ENCODE measurements at places on chromosomes 11 and 22.

- DNase-seq: peak; percentile 70
These were observed 10.4 kb downstream of the SPATA19 start for GRCh38 chr11:133834682-133835592.

GRCh38 chr11:65806979-65807378, 20.1 kb downstream of the OVOL1 start:
- no peak for DNase-seq

DNA sequence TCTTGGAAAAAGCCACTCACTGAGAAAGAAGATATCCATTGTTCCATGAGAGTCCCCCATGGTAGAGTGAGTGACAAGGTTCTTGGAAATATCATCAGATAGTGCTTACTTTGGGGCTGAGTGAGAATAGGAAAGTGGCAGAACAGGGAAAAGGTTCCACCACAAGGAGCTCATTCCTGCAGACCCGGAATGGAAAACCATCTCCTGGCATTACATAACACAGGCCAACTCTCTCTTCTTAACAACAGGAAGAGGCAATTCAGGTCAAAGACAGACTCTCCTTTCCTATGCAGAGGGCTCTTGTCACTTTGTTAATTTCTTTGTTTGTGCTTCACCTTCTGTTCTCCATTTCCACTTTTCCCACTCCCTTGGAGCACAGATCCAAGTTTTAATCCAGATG, 259.7 kb downstream of the KIRREL3 start:
- DNase-seq: no peak

- DNase-seq: no peak
These were observed 2.0 kb upstream of the NLRX1 start for GRCh38 chr11:119166368-119167076.

- no peak for DNase-seq
These were observed 440.3 kb downstream of the ETS1 start for GRCh38 chr11:128146926-128147605.

GRCh38 chr11:112649856-112650255, 311.4 kb upstream of the NCAM1 start:
- no peak for DNase-seq

DNA sequence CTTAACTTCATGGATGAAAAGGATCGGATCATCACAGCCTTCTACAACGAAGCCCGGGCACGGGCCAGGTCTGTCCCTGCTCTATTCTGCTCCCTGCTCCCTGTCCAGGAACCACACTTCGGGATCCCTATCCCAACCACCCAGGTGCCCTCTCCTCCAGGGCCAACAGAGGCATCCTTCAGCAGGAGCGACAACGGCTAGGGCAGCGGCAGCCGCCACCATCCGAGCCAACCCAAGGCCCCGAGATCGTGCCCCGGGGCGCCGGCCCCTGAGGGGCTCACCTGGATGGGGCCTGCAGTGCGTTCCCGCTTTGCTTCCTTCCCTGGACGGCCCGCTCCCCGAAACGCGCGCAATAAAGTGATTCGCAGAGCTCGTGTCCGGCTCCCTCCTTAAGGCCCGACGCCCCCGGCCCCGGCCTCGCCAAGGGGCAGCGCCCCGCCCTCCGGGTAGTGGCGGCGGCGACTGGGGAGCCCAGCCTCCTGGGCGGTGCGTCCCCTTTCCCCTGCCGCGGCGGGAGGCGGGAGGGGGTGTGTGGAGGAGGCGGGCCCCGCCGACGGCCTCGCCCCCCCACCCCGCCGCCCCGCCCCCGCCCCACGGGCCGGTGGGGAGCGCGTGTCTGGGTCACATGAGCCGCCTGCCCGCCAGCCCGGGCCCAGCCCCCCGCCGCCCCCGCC, at the start of gene VEGFB:
VEGFB (plus strand) TSS at position 672 of the 674 bp plus-strand sequence. CDS start 250 bp downstream, outside the sequence.
- peak; percentile 82 for DNase-seq

- DNase-seq: no peak
These were observed 5.0 kb downstream of the UQCR10 start for GRCh38 chr22:29772170-29772641.

- no peak for DNase-seq
These were observed 29.9 kb downstream of the MICAL2 start for GRCh38 chr11:12140186-12140793.

GRCh38 chr11:69066122-69067112, 17.7 kb downstream of the TPCN2 start:
- no peak for DNase-seq

DNA sequence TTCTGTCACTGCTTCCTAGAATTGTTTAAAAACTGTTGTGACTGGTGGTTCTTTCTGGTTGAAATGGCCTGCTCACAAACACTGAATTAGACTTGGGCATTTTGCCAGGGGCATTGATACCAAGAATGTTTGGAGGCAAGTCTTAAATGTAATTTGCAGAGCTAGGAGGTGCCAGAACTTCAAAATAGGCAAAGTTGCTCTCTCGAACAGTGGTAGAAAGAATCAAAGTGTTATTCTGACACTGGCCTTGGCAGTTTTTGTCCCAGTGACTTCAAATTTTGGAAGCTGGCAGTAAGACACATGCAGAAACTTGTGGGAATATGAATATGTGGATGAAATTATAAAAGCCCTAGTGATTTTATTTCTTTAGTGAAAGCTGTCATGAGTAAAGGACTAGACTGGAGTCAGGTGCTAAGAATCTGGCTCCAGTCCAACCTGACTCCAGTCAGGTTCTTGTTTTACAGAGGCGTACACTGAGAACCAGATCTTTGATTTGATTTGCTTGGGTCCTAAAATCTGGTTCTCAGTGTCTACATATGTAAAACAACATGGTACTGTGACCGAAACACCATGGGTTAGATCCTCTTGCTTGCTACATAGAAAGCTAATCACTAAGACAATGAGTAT, 20.9 kb downstream of the SVIP start:
- DNase-seq: no peak

DNA sequence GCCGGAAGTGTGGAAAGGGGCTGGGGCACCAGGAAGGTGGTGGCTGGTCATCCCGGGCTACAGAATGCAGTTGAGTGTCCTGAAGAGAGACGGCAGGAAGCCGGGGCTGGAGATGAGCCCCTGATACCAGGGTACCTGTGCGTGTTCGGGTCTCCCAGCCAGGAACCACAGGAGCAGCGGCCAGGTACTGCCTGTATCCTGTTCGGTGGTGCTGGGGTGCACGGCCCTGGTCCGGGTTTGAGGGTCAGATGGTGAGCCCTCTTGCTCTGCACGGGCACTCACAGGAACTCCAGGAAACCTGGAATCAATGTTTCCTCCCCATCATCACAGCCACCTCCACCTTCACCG, 253.1 kb upstream of the B3GAT1 start:
- DNase-seq: peak; percentile 28

DNA sequence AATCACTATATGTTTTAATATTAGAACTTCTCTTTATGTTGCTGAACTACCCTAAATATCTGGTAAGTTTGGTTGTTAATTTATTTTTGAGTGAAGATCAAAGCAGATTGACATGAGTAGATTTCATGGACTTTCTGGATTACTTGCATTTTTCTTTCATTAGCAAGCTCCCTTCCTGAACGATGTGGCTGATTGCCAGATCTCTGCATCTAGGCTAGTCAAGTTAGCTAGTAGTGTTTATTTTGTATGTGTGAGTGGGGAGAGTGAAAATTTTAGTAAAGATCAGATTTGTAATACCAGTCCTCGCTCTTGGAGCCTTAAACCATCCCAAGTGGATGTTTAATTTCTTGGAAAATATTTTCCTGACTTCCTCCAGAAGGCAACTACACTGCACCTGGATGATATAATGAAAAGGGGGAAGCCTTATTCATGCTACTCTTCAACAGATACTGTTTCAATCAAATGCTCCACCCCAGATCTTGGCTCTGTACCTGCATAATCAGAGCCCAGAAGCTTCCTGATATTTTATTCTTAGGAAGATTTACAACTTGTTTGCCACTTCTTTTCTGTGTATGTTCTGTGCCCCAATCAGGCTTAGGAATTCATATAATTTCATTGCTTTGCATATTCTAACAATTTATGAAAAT, 143.2 kb upstream of the GRIA4 start:
- no peak for DNase-seq

- DNase-seq: no peak
These were observed 26.7 kb downstream of the WEE1 start for GRCh38 chr11:9600166-9600565.

DNA sequence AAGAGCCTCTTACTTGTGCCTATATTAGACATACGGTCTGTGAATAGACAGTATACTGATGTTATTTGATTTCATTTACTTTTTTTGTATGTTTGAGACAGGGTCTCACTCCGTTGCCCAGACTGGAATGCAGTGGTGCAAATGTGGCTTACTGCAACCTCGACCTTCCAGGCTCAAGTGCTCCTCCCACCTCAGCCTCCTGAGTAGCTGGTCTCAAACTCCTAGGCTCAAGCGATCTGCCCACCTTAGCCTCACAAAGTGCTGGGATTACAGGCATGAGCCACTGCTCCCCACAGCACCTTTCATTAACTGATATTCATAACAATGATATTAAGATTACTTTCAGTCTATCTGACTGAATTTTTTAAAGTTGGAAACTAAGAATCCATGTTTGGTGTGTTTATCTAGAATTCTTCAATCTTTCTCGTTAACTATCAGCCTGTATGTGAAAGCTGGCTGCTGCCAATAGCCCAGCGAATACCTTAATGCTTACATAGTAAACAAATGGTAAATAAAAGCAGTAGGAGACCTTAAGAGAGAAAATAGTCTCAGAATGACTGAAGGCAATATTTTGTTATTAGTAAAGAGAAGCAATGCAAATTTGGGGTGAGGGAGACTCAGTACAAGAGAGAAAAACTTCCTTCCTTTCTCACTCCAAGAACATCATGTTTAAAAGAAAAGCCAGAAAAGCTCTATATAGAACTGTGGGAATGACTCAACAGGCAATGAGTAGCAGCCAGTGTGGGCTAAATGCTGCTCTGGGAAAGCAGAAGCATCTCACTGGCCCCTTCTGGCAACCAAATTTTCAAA, 101.9 kb downstream of the MRTFA start:
- no peak for DNase-seq

DNA sequence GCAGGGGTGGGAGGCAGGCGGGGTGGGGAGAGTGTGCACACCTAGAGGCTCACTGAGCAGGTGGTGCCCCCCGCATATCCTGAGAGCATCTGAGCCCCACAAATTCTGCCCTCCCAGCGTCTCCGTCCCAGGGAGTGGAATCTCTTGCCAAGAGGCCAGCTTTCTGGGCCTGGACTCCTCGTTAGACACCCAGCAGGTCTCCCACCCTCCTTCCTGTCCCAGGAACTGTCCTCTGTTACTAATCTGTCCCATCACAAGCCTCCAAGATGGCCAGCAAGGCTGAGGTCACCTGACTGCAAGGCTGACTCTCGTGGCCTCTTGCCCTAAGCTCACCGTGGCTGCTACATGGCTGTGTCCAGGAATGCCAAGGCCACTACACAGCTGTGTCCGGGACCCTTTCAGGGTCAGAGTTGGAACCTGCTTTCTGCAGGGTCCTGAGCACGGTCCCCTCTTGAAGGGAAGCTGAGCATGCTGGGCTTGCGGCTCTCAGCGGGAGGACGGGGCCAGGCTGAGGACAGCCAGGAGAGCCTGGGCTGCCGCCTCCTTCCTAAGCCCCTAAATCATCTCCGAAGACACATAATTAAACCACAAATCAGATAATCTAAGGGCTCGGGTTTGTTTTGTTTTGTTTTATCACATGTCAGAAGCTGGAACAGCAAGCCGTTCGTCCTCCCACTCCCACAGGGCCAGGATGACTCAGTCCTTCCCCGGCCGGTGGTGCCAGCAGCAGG, 1327.3 kb downstream of the TBC1D22A start:
- DNase-seq: no peak

GRCh38 chr22:31488346-31488883, 1.2 kb downstream of the EIF4ENIF1 start:
- no peak for DNase-seq

- no peak for DNase-seq
These were observed 20.3 kb upstream of the MALAT1 start for GRCh38 chr11:65478388-65479183.

DNA sequence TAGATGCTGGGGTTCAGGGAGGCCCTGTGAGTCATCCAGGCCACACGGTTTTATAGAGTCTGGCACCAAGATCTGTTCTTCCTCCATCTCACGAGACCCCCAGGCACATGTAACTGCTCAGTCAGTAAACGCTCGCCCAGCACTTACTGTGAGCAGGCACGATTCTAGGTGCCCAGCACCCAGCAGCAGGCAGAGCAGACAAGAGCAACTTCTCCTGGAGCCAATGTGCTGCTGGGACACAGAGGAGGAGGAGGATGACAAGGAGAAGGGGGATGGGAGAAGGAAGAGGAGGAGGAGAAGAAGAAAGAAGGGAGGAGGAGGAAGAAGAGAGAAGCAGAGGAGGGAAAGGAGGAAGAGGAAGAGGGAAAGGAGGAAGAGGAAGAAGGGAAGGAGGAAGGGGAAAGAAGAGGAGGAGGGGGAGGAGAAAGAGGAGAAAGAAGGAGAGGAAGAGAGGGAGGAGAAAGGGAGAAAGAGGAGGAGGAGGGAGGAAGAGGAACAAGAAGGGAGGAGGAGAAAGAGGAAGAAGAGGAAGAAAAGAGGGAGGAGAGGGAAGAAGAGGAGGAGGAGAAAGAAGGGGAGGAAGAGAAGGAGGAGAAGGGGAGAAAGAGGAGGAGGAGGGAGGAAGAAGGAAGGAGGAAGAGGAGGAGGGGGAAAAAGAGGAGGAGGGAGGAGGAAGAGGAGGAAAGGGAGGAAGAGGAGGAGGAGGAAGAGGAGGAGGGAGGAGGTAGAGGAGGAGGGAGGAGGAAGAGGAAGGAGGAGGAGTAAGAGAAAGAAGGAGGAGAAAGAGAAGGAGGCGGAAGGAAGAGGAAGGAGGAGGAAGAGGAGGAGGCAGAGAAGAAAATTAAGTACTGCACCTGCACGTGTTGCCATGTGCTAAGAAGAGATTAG, 77.6 kb upstream of the RTL6 start:
- DNase-seq: peak; percentile 28

All from activated CD8-positive, alpha-beta memory T cell treated with anti-CD3 and anti-CD28 coated beads, Interleukin-2, amount 50 U/mL, for 48 hours (primary cell).